ENCODE measurements at places on chromosomes 2 and 18.

DNA sequence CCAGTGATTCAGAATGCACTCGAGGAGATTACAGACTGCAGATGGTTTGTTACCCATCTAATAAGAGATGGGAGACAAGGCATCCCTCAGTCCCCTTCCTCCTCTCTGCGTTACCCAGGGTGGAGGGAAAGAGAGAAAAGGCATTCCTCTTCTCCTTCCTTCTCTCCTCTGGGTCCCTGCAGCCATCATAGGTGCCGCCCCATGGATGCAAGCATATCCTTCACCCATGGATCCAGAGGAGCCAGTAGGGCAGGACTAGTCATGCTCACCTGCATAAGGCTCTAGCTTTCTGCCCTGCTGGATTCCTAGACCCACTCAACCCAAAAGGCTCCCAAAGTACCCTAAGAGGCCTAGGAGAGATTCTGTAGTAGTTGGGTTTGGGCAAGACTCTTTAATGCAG is 20.4 kb downstream of the CMPK2 start:
- no peak overlapping the region for H3K4me3 ChIP-seq
- no peaks in the 10 kb centered on the region for H3K4me1 ChIP-seq
- no peak for DNase-seq
- H3K36me3 ChIP-seq = peaks cover 8% of the 10 kb centered on the region
- no peak overlapping the region for H3K27ac ChIP-seq

DNA sequence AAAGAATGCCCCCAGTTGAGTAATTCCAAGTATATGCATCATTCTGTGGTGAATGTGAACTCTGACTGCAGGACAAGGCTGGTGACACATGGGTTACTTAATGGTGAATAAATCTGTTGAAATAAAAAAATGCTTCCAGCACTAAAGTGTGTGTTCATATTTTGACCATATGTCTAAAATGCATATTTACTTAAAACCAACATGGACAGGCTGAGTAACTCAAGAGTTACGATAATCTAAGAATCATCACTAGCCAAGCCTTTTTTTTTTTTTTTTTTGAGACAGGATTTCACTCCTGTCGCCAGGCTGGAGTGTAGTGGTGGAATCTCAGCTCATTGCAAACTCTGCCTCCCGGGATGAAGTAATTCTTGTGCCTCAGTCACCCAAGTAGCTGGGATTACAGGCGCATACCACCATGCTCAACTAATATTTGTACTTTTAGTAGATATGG is 47.1 kb upstream of the CCBE1 start:
- no peaks in the 10 kb centered on the region for H3K36me3 ChIP-seq
- H3K4me3 ChIP-seq = no peak overlapping the region
- DNase-seq = no peak
- no peaks in the 10 kb centered on the region for H3K4me1 ChIP-seq
- H3K27ac ChIP-seq = no peak overlapping the region

DNA sequence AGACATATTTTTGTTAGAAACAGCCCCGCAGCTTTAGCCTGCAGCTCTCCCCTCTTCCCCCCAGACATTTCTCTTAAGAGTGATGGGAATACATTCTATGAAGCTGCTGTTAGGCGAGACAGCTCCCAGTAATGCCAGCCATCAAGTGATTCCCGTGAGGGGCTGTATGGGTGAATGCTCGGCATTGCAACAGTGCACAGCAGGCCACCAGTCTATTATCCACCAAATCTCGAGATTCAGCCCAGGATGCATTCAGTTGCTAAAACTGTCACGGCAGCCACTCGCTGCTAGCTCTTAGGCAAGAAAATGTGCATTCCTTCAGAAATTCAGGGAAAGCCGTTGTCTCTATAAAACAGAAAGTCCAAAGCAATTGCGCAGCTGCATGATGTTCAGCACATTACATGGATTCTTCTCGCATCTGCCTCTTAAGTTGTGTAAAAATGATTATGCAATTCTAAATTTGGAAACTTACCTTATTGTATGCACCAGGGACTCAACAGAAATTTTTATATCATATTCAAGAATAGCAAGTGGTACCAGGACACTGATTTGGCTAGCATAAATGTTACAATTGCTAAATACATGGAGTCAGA is 211.3 kb upstream of the ARL4C start:
- H3K27ac ChIP-seq = no peak overlapping the region
- H3K27me3 ChIP-seq = peaks cover 4% of the 10 kb centered on the region
- H3K4me1 ChIP-seq = no peaks in the 10 kb centered on the region
- no peaks in the 10 kb centered on the region for H3K36me3 ChIP-seq

DNA sequence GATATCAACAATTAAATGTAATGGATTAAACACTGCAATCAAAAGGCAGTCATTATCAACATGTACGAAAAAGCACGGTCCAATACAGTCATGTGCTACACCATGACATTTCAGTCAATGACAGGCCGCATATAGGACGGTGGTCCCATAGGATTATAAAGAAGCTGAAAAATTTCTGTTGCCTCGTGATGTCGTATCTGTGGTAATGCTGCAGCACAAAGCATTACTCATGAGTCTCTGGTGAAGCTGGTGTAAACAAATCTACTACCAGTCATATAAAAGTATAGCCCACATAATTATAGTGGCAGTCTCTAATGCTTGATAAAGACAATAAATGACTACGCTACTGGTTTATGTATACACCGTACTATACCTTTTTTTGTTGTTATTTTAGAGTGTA is 58.4 kb downstream of the RABL2A start:
- H3K36me3 ChIP-seq = no peaks in the 10 kb centered on the region
- no peak overlapping the region for H3K4me3 ChIP-seq
- no peak overlapping the region for H3K27ac ChIP-seq

DNA sequence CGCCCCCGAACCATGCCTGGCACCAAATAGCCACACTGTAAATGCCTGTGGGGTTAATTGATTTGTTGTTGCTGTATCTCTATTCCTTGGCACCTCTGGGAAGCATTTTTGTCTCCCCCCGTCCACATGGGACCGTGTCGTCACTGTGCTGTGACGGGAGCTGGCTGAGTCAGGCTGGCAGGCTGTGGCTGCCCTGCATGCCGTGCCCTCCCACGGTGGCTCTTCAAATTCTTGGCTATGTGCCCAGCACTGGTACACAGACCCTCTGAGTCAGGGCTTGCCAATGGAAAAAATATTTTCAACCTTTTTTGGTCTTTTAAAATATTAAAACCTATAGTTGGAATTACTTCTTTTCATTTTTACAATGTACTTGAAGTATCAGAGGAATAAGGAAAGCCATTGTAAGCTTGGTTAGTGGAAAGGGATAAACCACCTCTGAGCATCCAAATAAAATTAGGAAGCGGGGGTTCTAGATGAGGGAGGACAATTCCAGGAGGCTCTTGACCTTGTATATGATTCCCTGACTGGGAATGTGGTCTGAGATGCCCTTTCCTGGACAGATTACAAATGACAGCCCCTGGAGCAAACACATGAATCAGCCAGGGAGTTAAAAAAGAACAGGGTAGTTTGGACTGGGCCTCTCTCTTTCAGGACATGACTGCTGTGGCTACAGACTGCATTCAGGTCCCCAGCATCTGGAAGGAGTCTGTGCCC is 59.4 kb downstream of the DGKD start:
- peaks cover 95% of the 10 kb centered on the region for H3K4me1 ChIP-seq
- no peaks in the 10 kb centered on the region for H3K36me3 ChIP-seq
- H3K4me3 ChIP-seq = no peak overlapping the region
- H3K27me3 ChIP-seq = no peaks in the 10 kb centered on the region

DNA sequence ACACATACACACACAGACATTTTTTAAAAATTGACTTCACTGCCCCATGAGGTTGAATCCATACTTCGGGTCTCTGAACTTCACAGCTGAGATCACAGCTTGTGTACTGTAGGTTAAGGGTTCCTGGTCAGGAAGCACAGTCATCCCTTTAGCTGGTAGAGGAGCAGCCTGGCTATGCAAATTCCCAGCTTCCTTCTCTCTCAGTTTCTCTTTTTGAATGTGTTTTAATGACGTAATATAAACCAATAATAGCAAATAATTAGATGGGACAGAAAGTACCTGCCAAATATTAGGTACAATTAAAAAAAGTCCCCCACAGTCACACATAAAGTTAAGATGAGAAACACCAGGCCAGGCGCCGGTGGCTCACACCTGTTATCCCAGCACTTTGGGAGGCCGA is 178.7 kb downstream of the ZNF385B start:
- DNase-seq = no peak
- no peak overlapping the region for H3K4me3 ChIP-seq
- no peaks in the 10 kb centered on the region for H3K27me3 ChIP-seq

DNA sequence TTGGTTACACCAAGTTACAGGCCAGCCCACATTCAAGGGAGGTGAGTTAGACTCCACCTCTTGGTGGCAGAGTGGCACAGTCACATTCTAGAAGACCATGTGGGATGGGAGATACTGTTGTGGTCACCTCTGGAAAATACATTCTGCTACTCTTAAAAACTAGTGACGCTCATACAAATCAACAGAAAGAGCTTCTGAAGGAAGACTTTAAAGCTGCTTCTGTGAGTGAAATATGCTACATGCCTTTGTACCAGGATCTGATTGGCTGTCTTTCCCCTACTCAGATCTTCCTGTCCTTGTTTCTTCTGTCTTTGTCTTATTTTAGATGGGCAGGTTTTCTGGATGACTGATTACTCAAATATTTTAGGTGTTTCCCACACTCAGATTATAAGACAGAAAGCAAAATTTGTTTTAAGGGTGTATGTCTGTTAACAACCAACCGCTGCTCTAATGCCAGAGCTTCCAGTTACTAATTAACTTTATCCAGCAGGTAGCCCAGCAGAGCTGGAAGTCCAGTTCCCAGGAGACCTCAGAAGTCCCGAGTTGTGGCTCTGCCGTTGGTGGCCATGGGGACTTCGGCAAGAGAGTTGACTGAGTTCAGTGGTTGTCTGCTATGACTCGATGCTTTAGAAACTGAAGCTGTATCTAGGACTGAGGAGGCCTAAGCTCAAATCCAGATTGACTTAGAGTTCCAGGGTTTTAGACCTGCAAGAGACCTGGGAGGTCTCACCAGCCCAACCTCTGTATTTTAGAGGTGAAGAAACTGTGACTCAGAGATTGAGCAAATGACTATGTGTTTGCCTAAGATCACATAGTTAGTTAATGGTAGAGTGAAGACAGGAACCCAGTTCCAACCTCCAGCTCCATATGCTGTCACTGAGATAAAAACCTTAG is 7.4 kb downstream of the IL1R2 start:
- peaks cover 4% of the 10 kb centered on the region for H3K4me1 ChIP-seq
- no peak overlapping the region for H3K27ac ChIP-seq
- no peaks in the 10 kb centered on the region for H3K27me3 ChIP-seq
- no peaks in the 10 kb centered on the region for H3K36me3 ChIP-seq
- no peak overlapping the region for H3K4me3 ChIP-seq
- no peak for DNase-seq

GRCh38 chr2:235008584-235009044 is 56.8 kb downstream of the SH3BP4 start:
- no peaks in the 10 kb centered on the region for H3K36me3 ChIP-seq
- no peak overlapping the region for H3K4me3 ChIP-seq
- no peaks in the 10 kb centered on the region for H3K4me1 ChIP-seq
- DNase-seq = no peak

DNA sequence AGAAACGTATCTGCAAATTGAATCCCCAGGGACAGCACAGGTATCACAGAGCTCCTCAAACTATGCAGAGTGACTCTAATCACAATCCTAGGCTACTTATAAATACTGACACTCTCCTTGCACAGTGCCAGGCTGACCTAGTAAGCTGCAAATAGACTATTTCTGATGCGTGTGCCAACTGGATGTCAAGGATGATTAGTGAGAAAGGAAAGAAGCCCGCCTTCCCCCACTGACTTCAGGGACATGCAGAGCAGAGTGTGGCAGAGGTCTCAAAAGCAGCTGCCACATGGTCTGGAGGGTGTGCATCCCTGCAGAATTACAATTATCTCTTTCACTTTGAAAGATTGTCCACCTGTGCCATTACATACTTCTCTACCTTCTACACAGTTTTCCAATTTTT is 235.6 kb downstream of the CPS1 start:
- no peak for DNase-seq
- no peak overlapping the region for H3K27ac ChIP-seq
- no peaks in the 10 kb centered on the region for H3K4me1 ChIP-seq
- H3K4me3 ChIP-seq = no peak overlapping the region

- no peaks in the 10 kb centered on the region for H3K4me1 ChIP-seq
- H3K4me3 ChIP-seq = no peak overlapping the region
- no peaks in the 10 kb centered on the region for H3K27me3 ChIP-seq
- no peak overlapping the region for H3K27ac ChIP-seq
- DNase-seq = no peak
These were observed 167.7 kb downstream of the TMEM247 start for GRCh38 chr2:46647041-46647440.

- no peaks in the 10 kb centered on the region for H3K27me3 ChIP-seq
- no peaks in the 10 kb centered on the region for H3K36me3 ChIP-seq
- H3K4me3 ChIP-seq = no peak overlapping the region
- H3K4me1 ChIP-seq = no peaks in the 10 kb centered on the region
- H3K27ac ChIP-seq = no peak overlapping the region
These were observed 132.2 kb upstream of the ZFP36L2 start for GRCh38 chr2:43358410-43359201.

DNA sequence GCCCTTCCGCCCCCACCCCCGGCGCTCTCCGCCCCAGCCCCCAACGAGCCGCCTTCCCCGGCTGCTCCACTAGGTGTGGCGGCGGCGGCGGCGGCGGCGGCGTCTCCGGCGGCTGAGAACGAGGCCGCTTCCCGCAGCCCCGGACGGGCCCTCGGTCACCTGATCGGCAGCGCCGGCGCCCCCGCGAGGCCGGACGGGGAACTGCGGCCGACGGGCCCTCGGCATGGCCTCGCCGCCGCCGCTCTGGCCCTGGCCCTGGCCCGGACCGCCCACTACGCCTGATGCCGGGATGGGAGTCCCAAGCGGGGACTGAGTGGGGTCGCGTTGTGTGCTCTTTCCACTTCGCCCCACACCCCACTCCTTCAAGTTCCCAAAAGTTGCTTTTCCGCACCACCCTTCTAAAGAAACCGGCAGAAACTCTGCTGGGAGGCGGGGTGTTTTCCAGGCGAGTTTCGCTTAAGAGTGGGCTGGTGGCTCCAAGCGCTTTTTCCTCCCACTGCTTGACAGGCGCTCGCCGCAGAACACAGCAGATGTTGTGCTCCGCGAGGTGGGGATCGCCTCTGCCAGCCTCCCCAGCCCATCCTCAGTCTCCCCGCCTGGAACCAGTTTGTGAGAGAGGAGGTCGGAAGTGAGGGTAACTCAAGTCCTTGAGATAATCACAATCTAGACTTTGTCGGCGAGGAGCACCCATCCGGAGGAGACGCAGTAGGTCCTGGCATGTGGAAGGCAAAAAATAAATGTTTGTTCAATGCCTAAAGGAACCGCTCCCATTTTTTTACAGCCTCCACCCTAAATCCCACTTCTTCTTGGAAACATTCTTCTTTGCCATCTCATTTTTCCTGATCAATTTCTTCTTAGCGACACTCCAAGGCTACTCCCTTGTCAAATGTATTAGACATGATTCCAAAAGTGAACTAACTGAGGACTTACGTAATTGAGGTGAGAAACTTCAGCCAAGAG is at the start of gene NCKAP1:
Gene NCKAP1, minus strand, starts transcription at position 117 of the 960 bp plus-strand sequence. CDS start 358 bp downstream, outside the sequence.
- no peaks in the 10 kb centered on the region for H3K36me3 ChIP-seq
- H3K4me3 ChIP-seq = peak within 1 kb of the TSS; percentile 76

DNA sequence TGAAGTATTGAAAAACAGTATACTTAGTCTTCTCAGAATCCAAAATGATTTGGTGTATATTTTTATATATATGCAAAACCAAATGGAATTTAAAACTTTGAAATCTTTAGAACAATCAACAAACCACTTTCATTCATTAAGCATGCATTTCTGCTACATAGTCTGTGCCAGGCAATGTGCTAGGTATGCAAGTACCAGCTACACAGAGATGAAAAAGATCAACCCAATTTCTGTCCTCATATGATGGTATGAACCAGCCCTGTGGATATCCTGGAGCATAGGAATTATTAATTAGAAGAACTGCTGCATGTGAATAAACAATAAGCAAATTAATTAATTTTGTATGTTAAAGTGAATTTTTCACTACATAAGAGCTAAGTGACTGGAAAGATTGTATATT is 51.2 kb upstream of the RTN4 start:
- H3K36me3 ChIP-seq = no peaks in the 10 kb centered on the region
- H3K27me3 ChIP-seq = no peaks in the 10 kb centered on the region
- no peaks in the 10 kb centered on the region for H3K4me1 ChIP-seq
- no peak overlapping the region for H3K4me3 ChIP-seq

All from CD8-positive, alpha-beta memory T cell (primary cell).